ENCODE measurements at places on chromosomes 6 and 20.

GRCh38 chr6:155223646-155224451 is 40.0 kb upstream of the CLDN20 start:
- peak; percentile 16 for DNase-seq

- DNase-seq = no peak
Observed at GRCh38 chr6:104711371-104711770, 148.3 kb downstream of the HACE1 start.

DNA sequence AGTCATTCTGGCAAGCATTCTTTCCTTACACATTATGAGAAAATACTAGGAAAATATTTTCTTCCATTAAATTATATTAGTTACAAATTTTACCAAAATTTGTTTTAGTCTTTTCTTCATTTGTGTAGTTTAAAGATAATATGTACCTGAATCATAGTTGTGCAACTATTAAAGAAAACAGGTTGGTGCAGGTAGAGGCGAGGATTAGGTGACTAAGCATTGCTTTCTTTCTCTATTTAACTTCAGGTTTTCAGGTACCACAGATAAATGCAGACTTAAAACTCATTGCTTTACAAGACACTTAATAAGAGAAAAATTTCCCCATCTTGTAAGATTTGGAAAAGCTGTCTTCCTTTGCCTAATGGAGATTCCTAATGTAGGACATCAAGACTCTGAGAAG is 1175.5 kb upstream of the ADGRB3 start:
- DNase-seq = no peak

DNA sequence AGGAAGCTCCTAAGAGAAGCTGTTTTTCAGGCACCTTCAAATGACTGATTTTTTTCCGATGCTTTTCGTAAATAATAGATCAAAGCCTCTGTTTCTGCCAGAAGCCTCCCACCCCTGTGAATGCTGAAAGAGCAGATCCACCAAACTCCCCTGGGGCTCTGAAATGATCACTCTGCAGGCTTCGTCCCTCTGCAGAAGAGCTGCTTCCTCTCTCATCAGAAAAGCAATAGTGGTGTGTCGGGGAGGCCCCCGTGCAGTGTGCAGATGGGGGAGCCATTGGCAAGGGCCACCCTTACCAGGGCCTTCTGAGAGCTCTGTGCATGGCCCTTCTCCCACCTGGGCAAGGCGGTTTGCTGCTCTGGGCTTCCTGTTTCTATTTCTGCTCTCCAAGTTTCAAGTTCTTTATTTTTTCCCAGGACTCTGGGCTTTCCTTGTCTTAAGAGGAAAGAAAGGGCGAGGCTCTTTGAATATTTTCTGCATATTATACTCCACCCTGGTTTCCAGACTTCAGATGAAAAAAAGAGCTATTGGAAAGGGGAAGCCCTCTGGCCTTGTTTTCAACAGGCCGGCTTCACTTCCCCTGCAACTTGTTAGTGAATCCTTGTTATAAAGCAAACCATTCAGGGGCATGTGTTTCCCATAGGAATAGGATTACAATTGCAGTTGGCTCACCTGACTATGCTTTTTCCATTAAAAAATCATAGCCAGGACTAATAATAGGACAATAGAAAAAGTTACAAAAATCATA is 155.2 kb downstream of the TTLL2 start:
- no peak for DNase-seq

GRCh38 chr20:44123251-44123650 is 63.7 kb downstream of the JPH2 start:
- no peak for DNase-seq

GRCh38 chr20:4813076-4813862 is 91.6 kb downstream of the PRND start:
- DNase-seq = no peak

- no peak for DNase-seq
Observed at GRCh38 chr20:58839474-58839874, 11.2 kb downstream of the GNAS-AS1 start.

- DNase-seq = no peak
Observed at GRCh38 chr20:61322151-61322865, 70.2 kb downstream of the CDH4 start.

GRCh38 chr6:49051281-49051680 is 411.8 kb downstream of the MMUT start:
- DNase-seq = no peak

GRCh38 chr6:27238010-27238983 is 9.2 kb upstream of the PRSS16 start:
- no peak for DNase-seq

- DNase-seq = no peak
Observed at GRCh38 chr6:43970068-43970912, 157.0 kb downstream of the MRPL14 start.

GRCh38 chr6:99579781-99580180 is 11.3 kb upstream of the CCNC start:
- DNase-seq = no peak
